Left lung (tissue), 14 donors: ENCODE measurements at places on chromosomes 3 and 15. TPM values are rescaled to one million over a fixed set of nuclear protein-coding genes. Genes with fewer than 3 reads are reported as not detected.

DNA sequence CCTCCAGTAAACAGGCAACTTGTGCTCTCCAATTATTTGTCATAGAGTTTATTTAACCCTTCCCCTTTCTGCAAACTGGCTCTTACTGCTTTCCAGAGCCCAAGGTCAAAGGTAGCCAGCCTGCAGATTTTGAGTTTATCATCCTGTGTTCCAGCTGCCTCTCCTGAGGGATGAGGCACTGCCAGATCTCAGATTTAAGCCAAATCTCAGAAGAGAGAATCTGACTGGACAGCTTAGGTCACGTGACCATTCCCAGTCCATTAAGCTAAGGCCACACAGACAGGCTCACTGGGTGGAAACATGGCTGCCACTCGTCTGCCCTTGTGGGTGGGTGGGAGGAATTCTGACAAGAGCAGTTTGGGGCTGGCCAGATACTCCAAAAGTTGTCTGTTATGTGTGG is 8.6 kb upstream of the SIAH2 start:
- no peaks in the 10 kb centered on the region for H3K27me3 ChIP-seq
- no peaks in the 10 kb centered on the region for H3K36me3 ChIP-seq
- DNase-seq = no peak
- H3K4me1 ChIP-seq = no peaks in the 10 kb centered on the region

GRCh38 chr3:156985711-156986110 is 159.6 kb downstream of the LEKR1 start:
- no peak overlapping the region for H3K4me3 ChIP-seq
- no peaks in the 10 kb centered on the region for H3K27me3 ChIP-seq
- DNase-seq = no peak
- H3K4me1 ChIP-seq = no peaks in the 10 kb centered on the region

DNA sequence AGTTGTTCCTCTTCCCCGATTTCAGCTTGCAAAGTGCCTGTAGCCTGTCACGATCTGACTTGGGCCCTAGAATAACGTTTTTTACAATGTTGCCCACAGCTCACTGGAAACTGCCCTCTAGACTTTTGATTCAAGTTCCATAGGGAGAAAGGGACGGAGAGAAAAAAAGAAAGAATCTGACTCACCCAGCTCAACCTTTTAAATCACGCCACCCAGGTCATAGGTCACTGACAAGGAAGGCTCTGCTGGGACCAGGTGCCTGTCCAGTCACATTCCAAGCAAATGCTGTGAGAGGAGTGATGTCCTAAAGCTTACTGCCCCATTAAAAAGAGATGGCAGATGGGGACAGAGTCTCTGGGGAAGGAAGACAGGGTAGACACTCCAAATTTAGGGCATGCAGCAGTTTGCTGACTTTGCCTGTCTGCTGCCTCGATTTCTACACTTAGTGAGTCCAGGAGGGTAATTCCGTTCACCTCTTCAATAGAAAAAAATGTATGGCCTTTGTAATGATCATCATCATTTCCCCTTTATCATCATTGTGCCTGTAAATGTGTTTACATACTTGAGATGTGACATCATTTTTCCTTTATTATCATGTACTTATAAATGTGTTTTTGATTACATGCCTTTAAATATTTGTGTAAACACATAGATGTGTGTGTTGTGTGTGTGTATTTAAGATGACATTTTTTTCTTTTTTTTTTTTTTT is 8.4 kb upstream of the MYO1E start:
- no peaks in the 10 kb centered on the region for H3K36me3 ChIP-seq
- H3K4me3 ChIP-seq = no peak overlapping the region
- H3K4me1 ChIP-seq = no peaks in the 10 kb centered on the region
- no peaks in the 10 kb centered on the region for H3K27me3 ChIP-seq

DNA sequence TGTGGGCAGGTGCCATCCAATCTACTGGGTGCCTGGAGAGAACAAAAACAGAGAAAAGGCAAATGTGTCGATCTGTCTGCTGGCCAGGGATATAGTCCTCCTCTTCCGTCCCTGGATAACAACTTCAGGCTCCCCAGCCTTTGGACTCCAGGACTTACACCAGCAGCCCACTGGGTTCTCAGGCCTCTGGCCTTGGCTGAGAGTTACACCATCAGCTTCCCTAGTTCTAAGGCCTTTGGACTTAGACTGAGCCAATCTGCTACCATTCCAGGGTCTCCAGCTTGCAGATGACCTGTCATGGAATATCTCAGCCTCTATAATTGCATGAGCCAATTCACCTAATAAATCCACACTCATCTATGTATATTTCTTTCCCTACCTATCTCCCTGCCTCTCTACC is 460.9 kb upstream of the ADAMTS9 start:
- H3K27me3 ChIP-seq = no peaks in the 10 kb centered on the region
- no peak for DNase-seq
- H3K36me3 ChIP-seq = no peaks in the 10 kb centered on the region

Gene THRB
- total RNA-seq = 10.1 TPM

DNA sequence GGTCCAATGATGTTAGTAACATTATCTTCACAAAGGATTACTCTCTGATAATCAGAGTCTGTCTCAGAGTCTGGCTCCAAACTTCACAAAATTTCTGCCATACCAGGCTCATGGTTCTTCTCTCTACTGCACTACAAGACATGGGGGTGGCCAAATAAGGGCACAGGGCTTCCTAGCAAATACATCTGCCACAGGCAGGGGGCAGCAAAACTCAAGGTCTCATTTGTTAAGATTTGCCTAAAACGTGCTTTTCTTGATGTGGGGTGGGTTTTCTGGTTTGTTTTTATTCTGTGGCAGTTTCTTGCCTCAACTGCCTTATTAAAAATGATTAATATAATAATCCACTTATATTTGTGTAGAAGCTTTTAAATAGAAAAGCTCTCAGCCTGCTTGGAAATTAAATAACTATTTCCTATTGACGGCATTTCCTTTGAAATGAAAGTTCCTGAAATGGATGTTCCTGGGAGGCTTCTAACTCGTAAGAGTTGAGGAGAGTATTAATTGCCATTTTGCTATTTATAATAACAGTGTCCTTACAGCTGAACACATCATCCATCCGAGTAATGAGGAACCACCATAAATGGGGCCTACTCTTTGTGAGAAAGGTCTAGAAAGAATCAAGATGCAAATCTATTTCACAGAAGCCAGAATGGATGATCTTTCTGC is 53.8 kb downstream of the SST start:
- DNase-seq = no peak
- no peaks in the 10 kb centered on the region for H3K4me1 ChIP-seq
- H3K36me3 ChIP-seq = no peaks in the 10 kb centered on the region
- peaks cover 5% of the 10 kb centered on the region for H3K27me3 ChIP-seq
- H3K27ac ChIP-seq = no peak overlapping the region

Gene SLC4A7
- 14.8 TPM for total RNA-seq

Gene NAALADL2
- 9.9 TPM for total RNA-seq

DNA sequence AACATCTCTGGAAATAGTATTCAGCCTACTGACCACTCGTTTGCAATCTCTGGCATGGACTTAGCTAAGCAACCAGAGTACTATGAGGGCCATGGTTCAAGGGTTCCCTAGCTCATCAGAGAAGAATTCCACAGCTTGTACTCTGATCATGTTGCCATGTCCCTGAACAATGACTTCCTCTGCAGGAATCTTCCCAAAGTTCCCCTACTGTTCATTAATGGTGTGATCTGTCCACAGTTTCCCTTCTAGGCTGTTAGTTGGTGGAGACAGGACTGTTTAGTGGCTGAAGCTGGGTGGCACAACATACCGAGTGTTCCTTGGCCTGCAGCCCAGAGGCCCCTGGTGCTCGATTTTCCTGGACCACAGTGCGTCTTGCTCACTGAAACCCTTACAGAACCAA is 44.4 kb upstream of the GALNT15 start:
- DNase-seq = no peak
- H3K4me3 ChIP-seq = no peak overlapping the region
- no peak overlapping the region for H3K27ac ChIP-seq
- no peaks in the 10 kb centered on the region for H3K36me3 ChIP-seq
- H3K4me1 ChIP-seq = no peaks in the 10 kb centered on the region

Gene HES1
- 18.1 TPM for total RNA-seq

Gene KLHL6
- 21.6 TPM for total RNA-seq

- no peak overlapping the region for H3K27ac ChIP-seq
- H3K36me3 ChIP-seq = no peaks in the 10 kb centered on the region
- no peaks in the 10 kb centered on the region for H3K27me3 ChIP-seq
- no peaks in the 10 kb centered on the region for H3K4me1 ChIP-seq
- no peak overlapping the region for H3K4me3 ChIP-seq
- DNase-seq = no peak
Measured at GRCh38 chr3:197482001-197482400, 73.8 kb downstream of the BDH1 start.
